Activated CD4-positive, alpha-beta T cell treated with anti-CD3 and anti-CD28 coated beads for 4 hours (primary cell): ENCODE measurements at places on chromosomes 5 and 9.

DNA sequence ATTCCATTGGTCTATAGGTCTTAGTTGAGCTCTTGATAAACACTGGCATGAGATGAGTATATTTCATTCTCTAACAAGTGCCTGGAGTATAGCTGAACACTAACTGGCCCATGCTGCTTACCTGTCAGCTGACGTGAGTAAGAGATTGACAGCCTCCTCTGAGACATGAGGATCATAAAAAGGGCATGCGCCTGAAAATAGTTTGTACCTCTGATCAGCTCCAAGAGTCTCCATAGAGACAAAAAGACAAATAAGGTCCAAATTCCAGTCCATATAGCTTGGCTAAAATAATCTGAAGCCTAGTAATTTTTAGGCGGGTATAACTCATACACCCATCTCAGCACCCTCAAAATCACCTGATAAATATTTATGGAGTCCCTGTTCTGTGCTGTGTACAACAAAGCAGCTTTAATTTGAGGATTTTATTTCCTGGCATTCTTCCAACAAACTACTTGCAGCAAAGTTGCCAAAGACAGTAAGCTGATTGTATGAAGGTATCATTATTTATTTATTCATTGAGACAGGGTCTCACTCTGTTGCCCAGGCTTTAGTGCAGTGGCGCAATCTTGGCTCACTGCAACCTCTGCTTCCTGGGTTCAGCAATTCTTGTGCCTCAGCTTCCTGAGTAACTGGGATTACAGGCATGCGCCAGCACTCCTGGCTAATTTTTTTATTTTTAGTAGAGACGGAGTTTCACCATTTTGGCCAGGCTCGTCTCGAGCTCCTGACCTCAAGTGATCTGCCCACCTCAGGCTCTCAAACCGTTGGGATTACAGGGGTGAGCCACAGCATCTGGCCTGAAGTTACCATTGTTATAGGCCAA lies 16.2 kb upstream of the FSD1L start:
- no peak for DNase-seq

DNA sequence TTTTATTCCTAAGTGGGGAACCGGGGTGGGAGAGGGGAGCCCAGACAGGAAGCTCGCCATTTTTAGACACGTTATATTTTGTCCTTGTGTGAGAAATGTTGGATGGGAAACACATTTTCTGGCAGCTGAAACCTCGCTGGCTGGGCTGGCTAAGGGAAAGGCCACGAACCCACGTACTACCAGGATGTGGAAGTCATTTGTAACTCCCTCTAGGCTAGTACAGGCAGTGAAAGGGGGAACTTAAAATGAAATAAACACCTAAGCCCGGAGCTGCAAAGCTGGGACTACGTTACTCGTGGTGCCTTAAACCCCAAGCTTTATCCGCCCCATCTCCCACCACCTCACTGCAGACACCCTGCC lies 42.5 kb downstream of the TMEM174 start:
- no peak for DNase-seq

DNA sequence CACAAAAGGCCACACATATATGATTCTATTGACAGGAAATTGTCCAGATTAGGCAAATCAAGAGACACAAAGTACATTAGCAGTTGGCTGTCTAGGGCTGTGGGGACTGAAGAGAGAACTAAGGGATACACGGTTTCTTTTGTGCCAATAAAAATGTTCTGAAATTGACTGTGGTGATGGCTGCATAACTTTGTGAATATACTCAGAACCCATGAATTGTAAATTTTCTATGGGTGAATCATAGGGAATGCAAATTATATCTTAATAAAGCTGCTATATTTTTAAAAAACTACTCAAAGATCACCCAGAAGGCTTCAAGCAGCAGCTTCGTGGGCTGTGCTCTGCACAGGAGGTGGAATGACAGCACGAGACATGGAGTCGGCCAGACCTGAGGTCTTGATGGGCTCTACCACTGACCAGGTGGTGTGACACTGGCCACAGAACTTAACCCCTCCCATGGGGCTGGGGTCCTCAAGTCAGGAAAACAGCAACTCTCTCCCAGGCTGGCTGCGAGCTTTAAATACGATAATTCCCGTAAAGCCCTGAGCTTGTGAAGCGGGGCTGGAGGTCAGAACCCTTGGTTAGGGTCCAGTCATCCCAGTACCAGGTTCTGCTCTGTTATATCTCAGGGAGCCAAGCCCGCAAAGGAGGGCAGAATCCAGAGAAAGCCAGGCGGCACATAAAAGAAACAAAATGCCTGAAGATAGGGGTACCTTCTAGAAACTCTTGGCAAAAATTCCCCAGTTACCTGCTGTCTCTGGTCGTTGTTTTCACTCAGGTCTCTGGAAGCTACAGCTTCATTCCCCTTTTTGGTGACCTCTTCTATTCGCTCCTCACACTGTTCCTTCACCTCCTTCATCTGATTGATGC lies 59.1 kb downstream of the GOLM1 start:
- no peak for DNase-seq

DNA sequence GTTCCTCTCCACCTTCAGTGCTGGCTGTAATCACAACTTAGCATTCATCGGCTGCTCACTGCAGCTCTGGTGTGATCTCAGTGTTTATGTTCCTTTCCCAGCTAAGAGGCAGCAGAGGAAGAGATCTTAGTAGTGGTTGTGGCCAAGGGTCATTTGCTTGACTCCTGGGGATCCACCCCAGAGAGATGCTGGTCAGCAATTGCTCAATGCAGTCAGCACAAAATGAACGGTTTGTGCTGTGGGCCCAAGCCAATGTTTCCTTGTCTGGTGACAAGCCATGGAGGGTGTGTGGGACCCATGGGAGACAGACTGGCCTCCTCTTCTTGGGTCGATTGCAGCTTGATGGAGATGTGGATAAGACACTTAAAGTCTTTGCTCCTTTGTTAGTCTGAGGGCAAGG lies 16.1 kb upstream of the FRMD3 start:
- DNase-seq = no peak

DNA sequence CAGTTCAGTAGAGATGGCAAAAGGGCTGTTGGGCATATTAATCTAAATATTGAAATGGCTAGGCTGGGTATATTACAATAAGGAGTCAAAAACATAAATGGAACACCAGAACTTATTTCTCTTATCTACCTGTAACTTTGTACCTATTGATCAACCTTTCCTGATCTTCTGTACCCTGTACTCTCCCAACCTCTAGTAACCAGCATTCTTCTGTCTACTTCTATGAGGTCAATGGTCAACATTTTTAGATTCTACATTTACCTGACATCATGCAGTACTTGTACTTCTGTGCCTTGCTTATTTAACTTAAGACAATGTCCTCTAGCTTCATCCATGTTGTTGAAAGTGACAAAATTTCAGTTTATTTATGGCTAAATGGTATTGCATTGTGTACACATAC lies 467.3 kb downstream of the TAF11L14 start:
- no peak for DNase-seq

DNA sequence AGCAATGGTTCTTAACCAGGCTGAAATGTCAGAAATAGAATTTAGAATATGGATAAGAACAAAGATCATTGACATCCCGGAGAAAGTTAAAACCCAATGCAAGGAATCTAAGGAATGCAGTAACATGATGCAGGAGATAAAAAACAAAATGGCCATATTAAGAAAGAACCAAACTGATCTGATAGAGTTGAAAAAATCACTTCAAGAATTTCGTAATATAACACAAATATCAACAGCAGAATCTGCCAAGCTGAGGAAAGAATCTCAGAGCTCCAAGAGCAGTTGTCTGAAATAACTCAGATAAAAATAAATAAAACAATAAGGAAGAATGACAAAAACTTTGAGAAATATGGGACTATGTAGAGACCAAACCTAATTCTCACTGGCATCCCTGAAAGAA lies 37.8 kb upstream of the TAS2R1 start:
- no peak for DNase-seq

DNA sequence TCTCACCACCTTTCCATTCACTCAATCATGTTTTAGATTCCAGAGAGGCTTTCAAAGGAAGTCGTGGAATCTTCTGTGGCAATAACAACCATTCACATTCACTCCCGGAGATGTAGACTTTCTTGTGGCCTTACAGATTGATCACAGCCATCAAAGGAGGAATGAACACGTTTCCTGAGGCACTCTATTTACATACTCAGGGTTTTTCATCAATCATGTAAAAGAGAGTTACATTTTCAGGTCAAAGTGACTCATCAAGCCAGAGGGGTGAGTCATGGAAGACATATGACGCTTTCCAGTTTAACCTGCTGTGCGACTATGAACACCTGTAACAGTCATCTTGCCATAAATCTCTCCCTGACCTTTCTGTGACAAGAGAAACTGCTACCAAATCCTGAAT lies 39.3 kb upstream of the RAD23B start:
- DNase-seq = peak; percentile 43

DNA sequence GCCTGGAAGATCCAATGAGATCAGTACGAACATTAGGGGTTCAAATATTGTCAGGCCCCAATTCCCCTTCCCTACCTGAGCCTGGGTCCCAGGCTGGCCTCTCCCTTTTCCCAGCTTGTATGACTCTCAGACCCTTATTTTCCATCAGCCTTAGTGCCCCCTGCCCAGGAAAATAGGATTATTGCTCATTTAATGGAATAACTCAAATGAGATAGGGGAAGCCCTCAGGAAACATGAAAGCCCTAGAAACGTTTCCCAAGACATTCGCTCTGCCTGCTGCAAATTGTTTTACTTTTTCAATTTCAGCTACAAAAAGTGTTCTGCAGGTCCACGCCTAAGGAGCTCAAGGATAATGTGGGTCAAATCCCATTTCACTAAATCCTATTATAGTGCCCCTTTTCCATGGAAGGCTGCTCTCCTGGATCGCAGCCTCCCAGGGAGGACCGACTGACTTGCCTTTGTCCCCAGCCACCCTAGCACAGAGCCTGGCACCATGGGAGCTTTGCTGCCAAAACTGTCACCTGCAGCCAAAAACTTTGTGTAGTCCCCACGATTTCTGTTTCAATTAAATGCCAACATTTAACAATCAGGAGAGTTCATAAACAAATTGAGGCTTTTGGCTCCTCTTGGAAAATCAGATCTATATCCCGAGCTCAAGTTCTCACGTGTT lies 46.9 kb downstream of the THOC3 start:
- no peak for DNase-seq

GRCh38 chr9:93308158-93308602 lies 124.2 kb downstream of the WNK2 start:
- DNase-seq = no peak

- DNase-seq = no peak
These were observed 45.1 kb downstream of the TGFBI start for GRCh38 chr5:136073714-136074529.

DNA sequence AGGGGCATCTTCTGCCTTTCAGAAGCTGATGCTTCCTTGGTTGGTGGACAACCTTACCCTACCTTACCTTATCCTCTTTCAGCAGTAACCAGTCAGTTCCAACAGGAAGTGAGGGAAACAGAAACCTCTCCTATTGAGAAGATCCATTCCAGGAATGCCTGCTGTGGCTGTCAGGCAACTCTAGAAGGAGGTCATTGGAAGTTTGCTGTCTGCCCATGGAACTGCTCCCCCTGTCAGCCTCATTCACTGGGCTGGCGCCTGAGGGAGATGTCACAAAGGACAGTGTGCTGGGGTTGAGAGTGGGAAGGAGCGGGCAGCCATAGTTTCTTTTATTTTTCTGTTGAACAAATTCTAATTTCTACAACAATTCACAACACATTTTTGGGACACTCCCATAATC lies 54.7 kb downstream of the IRX1 start:
- no peak for DNase-seq

- DNase-seq = no peak
These were observed 19.5 kb upstream of the RAB14 start for GRCh38 chr9:121220996-121221663.

DNA sequence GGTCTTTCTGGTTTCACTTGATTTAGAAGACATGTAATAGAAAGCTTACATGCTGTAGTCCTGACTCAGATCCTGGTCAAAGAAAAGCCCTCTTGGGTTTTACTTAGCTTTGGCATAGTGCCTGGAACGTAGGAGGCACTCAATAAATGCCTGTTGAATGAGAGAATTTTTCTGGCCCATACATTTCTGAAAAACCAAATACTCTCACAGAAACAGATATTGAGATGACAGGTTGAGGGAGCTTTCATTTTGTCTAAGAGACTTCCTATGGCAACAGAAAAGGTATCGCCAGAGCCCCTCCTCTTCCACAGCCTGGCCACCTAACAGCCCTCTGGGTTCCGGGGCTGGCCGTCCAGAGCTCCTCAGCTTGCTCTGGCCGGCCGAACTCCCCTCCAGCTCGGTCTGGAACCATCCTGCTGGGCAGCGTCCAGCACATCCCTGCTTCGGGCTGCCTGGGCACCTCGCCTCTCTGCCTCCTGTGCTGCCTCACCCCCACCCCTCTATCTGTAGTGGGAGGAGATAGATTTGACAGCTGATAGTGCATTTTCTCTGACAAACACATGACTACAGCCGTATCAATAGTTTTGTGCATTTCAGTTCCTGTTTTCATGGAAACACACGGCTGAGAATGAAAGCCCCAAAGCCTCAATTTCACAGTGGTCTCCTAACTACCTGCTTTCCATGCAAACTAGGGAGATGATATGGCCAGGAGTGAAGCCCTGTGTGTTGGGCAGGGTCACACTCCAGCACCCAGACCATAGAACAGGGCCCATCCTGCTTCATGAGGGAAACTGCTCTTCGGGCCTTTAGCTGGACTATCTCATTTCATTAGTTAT lies 1.1 kb downstream of the IL4 start:
- no peak for DNase-seq

DNA sequence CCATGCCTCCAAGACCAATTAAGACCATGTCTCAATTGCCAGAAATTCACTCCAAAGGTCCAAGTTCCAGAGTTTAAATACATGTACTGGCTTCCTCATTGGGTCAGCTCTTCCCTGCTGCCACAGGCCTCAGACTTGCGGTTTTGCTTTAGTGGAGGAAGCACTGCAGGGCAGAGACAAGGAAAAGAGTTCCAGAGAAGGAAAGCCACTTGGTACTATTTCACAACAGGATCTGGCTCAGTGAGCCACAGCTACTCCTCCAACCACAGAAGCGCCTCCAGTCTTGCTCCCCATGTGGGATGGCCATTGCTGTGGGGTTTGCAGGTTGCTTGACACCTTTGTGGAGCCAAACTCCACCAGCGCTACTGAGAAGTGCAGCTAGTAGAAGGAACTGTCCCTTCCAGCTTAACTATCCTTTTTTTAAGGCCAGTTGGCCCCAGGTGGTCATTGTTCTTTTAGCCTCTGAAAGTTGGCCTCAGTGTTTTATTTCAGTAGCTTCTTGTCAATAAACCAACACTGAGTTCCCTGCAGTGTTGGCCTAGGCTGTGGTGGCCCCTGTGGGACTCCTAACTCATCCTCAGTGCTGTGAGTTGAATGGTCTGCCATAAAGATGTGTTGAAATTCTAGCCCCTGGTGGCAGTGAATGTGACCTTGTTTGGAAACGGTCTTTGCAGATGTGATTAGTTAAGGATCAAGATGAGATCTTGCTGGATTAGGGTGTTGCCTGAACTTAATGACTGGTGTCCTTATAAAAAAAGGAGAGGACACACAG lies 93.7 kb upstream of the DAP start:
- no peak for DNase-seq

- no peak for DNase-seq
These were observed 348.1 kb downstream of the TMEM167A start for GRCh38 chr5:82728926-82729702.

- no peak for DNase-seq
These were observed 5.2 kb downstream of the KIF12 start for GRCh38 chr9:114093761-114094505.

GRCh38 chr9:108852079-108852478 lies 3.7 kb downstream of the ACTL7B start:
- no peak for DNase-seq

- no peak for DNase-seq
These were observed 36.5 kb downstream of the WWC1 start for GRCh38 chr5:168327994-168328393.
